Activated CD4-positive, alpha-beta T cell treated with anti-CD3 and anti-CD28 coated beads, Interleukin-2, amount 10 ng/mL, durations not matched to agents 7 days and 5 days (primary cell): ENCODE measurements at places on chromosomes 13 and 19. TPM values are rescaled to one million over a fixed set of nuclear protein-coding genes. Genes with fewer than 3 reads are reported as not detected.

DNA sequence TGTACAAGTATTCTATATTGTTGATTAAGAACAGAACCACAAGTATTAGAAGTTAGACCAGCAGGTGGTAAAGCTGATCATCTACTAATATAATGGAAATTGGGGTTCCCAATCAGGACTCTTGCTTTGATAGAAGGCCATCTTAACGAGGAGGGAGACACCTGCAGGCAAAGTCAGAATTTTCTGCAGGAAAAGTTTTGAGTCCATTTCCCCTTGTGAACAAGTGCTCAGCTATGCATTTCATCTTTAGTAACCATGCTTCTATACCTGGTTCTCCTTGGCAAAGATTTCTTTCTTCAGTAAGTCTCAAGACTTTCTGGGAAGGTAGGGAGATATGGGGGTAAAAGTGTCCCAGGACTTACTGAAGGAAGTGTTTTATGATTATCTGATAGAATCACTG is 36.1 kb upstream of the USPL1 start:
- peak; percentile 30 for DNase-seq
- H3K27me3 ChIP-seq = peaks cover 20% of the 10 kb centered on the region
- H3K36me3 ChIP-seq = no peaks in the 10 kb centered on the region
- peaks cover 16% of the 10 kb centered on the region for H3K4me1 ChIP-seq
- H3K4me3 ChIP-seq = no peak overlapping the region
- H3K27ac ChIP-seq = no peak overlapping the region

DNA sequence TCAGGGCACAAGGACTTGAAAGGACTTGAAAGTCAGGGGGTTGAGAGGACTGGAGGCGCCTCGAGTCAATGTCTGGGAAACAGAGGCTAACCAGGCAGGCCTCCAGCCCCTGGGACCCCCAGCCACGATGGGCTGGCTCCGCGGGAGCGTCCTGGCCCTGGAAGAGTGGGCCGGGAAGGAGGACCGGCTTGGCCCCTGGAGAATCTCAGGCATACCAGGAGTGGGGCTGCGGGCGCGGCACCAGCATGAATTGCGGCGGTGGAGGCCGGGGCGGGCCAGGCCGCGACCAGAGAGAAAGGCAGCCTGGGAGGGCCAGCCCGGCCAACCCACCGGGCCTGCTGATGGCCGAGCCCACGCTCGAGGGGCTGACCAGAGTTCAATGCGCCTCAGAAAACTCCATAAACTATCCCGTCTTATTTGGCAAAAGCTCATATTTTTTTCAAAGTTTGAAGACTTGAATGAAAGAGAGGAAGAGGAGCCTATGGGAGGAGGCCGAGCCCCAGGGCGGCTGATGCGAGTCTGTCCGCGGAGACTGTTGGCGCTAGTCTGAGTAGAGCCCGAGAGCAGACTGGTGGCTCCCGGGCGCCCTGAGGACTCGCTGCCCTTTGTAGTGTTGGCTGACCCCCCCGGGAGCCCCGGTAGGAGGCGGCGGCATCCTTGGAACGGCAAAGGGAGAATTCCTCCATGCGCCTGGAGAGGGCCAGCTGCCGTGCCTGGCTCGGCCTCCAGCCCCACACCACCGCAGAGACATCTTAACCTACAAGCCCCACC is 68.0 kb downstream of the MLLT1 start:
- no peak overlapping the region for H3K27ac ChIP-seq
- DNase-seq = no peak
- H3K4me1 ChIP-seq = no peaks in the 10 kb centered on the region
- peaks cover 6% of the 10 kb centered on the region for H3K36me3 ChIP-seq
- no peak overlapping the region for H3K4me3 ChIP-seq

Gene FCHO1
- total RNA-seq = 84.1 TPM

- peak; percentile 40 for DNase-seq
- H3K4me1 ChIP-seq = peaks cover 17% of the 10 kb centered on the region
- peaks cover 26% of the 10 kb centered on the region for H3K36me3 ChIP-seq
Observed at GRCh38 chr13:110965038-110965754, 50.3 kb upstream of the ANKRD10 start.

DNA sequence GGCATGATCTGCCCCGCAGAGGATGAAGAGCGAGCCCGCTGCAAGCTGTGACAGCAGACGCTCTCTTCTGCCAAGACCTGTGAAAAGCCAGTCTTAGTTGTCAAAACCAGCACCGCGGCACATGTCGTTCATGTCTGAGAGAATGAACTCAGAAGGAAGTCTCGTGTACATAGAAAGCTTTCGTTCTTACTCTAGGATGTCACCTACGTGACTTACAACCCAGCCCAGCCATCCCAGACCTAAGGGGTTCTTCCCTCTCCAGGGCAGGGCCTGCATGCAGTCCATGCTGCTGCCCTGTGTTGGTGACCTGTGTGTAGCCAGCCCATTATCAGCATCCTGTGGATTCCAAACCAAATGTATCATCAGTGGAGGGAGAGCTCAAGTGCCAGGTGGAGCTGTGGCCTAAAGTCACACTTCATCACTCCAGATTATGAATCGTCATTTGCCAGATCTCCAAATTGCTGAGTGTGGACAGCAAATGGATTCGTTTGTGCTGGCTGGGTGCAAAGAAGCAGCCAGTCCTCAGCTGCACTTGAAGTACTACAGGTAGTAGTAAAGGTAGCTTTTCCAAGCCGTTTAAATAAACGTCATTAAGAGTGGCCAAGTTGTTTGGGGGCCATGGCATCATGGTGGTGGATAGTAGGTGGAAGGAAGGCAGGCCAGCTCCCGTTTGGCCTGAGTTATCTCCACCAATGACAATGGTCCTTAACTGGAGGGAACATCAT is 73.9 kb upstream of the GPR183 start:
- peak; percentile 76 for DNase-seq
- no peaks in the 10 kb centered on the region for H3K27me3 ChIP-seq
- H3K4me3 ChIP-seq = no peak overlapping the region

Gene TRAPPC2B
- 10.3 TPM for total RNA-seq

Gene ICAM5
- 0.17 TPM for total RNA-seq

- peaks cover 7% of the 10 kb centered on the region for H3K27me3 ChIP-seq
- DNase-seq = no peak
- H3K36me3 ChIP-seq = no peaks in the 10 kb centered on the region
- no peak overlapping the region for H3K27ac ChIP-seq
Observed at GRCh38 chr13:29679396-29680053, 84.0 kb upstream of the SLC7A1 start.

DNA sequence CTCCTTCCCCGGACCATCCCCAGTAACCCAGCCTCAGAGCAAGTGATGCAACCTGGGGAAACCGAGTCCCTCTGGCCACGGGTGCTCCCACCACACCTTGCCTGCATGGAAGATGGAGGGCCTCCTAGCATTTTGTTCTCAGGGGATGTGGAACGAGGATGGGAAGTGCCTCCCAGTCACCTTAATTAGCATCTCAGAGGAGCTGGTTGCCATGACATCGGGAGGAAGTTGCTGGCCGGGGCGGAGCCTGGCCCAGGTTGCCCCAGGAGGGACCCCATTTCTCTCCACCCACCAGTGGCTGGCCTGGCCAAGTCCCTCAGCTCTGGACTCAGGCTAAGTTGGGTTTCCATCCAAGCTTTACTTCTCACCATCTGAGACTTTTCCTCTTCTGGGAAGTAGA is 24.1 kb upstream of the PTPRS start:
- H3K4me3 ChIP-seq = no peak overlapping the region
- no peaks in the 10 kb centered on the region for H3K4me1 ChIP-seq
- DNase-seq = no peak
- H3K36me3 ChIP-seq = no peaks in the 10 kb centered on the region
- H3K27ac ChIP-seq = no peak overlapping the region
- H3K27me3 ChIP-seq = no peaks in the 10 kb centered on the region

Gene BBC3
- 19.0 TPM for total RNA-seq

DNA sequence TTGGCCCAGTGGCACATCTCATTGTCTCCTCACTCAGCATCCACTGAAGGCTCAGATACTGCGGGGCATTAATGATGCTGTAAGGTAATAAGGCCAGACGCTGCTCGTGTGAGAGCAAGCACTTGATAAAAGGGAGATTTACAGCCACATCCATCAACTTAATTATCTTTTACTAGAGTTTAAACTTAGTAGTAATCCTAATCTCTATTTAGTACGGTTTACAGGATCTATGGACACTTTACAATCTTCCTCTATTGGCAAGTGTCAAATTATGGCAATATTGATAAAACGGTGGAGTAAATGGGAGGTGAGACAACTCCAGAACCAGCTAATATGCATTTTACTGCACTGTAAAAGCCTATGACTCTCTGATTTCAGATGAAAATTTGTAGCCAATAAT is 192.7 kb upstream of the GPR12 start:
- H3K36me3 ChIP-seq = no peaks in the 10 kb centered on the region
- DNase-seq = no peak
- H3K27ac ChIP-seq = no peak overlapping the region
- no peaks in the 10 kb centered on the region for H3K4me1 ChIP-seq
- H3K4me3 ChIP-seq = no peak overlapping the region

Gene SMAD9
- not detected for total RNA-seq

- H3K4me1 ChIP-seq = peaks cover 3% of the 10 kb centered on the region
- peaks cover 40% of the 10 kb centered on the region for H3K27me3 ChIP-seq
- no peaks in the 10 kb centered on the region for H3K36me3 ChIP-seq
- DNase-seq = no peak
Observed at GRCh38 chr13:26558074-26558805, 757 bp downstream of the WASF3 start.
